ENCODE measurements at places on chromosomes 5 and 9.

- no peak for DNase-seq
Measured at GRCh38 chr5:82894716-82895115, 182.5 kb downstream of the TMEM167A start.

GRCh38 chr5:116696366-116696765 is 121.7 kb upstream of the SEMA6A start:
- no peak for DNase-seq

DNA sequence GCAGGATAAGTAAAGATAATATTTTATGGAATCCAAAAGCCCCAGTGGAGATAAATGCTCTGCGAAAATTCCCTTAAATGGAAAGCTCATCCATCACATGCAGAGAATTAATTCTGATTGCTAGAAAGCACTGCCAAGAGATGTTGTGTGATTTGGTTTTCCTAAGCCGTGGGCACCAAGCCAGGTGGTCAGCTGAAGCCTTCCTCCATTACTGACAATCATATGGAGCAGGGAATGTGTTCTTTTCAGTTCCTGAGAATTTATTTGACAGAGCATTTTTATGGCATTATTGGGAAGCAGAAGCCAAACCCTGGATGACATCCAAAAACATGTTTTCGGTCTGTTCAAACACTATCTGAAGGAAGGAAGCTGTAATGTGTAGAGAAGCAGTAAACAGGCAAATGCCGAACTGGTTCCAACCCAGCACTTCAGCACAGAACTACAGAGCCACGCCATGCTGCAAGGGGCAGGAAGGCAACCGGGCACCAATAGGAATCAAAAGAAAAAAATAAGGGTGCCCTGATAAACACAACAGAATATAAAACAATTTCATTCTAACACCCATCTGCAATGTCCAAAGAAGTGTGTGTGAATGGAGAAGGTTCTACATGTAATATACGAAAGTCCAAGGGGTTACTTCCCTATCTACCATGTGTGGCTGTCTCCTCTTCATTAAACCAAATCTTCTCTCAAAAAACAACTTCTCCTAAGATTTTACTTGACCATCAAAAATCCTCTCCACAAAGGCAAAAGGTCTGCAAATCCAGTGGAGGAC is 12.3 kb downstream of the ARSB start:
- DNase-seq = no peak

DNA sequence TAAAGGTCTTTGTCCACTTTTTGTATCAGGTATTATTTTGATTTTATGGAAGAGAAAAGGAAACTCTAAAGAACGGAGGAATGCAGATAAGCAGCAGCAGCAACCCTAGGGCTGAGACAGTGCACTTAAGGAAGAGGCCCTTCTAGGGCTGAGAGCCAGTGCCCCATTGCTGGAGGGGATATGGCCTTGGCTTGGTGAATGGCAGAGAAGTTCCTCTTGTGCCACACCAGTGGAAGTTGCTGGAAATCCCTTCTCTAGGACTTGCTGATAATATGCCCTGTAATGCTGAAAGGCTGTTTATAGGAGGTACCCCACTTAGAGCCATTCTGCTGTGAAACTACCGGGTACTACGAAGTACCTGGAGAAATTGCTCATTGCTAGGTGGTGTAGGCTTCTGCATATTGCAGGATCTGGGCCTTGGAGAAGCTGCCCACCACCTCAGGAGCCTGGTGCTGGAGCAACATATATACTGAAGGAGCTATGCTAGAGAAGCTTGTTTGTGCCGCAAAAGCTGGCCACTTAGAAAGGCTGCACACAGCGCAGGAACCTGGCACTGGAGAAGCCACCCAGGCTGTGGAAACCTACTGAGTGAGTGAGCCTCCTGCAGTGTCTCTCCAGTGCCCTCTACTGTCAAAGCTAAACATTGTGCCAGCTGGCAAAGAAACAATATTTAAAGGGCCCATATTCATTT is 9.6 kb upstream of the UBTD2 start:
- DNase-seq = peak; percentile 15

DNA sequence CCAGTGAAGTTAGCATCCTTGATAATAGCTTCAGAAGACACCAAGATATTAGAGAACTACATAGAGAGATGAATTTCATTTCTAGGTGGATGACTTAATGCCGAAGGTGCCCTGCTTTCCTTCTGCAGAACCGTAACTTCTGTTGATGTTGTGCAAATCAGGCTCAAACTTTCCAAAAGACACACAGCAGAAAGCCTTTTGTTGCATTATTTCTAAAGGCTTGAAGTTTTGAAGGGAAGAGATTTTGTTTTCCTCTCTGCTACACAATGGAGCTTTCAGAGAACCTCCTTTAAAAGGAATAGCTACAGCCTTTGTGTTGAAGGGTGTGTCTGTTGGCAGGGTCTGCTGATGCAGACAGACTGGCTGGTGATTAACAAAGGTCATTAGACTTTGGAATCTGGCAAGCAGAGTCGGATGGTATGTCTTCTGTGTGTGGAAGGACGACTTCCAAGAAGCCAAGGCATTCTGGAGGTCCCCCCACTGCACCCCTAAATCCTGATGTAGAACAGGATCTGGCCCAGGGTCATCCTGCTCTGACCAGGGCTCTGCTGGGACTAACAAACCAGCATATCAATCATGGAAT is 57.8 kb downstream of the ZNF462 start:
- DNase-seq = no peak

- DNase-seq = no peak
Measured at GRCh38 chr5:19256036-19256435, 732.0 kb downstream of the CDH18 start.

DNA sequence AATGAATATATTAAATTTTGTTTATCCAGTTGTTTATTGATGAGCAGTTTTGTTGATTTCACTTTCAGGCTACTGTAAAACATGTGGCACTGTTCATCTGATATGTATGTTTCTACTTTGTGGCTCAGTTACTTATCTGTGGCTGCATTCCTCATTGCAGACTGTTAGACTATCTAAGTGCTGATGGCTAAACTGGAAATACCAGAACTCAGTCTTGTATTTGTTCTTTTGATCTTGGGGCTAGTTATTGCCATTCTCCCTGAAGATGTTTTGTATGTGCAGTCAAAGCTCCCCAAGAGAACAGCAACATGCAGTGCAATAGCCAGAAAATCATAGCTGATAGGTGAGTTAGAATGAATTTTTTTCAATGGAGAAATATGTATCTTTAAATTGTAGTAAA is 162.2 kb downstream of the GADD45G start:
- DNase-seq = no peak

- DNase-seq = no peak
Measured at GRCh38 chr5:147906326-147907095, at the start of gene C5orf46. C5orf46 (minus strand) TSS chr5:147906538; CDS start chr5:147906501, 37 bp downstream.

DNA sequence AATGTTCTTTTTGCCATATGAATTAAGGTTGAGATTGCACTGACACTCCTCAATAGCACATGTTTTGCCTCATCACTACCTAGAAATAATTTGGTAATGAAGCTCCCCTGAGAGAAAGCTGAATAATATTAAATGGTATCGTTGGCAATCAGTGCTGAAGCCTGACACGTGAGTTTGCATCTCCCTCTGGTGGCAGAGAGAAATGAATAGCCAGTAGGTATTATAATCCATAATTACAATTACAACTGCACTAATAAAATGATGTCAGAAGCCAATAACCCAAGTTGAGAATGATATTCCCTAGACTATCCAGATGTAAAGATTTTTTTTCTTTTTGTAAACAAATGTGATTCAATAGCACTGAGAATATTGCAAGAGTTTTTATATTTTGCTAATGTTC is 700.3 kb downstream of the PTPRD start:
- DNase-seq = no peak

GRCh38 chr9:73869264-73869663 is 627.9 kb upstream of the RORB start:
- DNase-seq = no peak

DNA sequence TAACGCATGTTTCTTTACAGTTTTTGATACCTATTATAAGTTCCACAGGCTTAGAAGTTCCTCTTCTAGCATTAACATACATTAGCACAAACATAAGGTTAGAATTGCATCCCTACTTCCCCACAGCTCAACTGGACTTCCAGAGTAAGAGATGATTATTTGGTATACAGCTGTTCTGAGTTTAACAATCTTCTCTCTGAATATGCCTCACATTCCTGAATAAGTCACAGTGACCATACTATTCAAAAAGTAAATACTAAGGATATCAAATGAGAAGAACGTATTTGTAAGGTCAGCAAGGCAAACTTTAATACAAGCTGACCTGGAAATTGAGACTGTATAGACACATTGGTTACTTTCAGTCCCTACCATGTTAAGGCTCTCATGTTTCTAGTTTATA is 21.3 kb downstream of the NR6A1 start:
- no peak for DNase-seq

DNA sequence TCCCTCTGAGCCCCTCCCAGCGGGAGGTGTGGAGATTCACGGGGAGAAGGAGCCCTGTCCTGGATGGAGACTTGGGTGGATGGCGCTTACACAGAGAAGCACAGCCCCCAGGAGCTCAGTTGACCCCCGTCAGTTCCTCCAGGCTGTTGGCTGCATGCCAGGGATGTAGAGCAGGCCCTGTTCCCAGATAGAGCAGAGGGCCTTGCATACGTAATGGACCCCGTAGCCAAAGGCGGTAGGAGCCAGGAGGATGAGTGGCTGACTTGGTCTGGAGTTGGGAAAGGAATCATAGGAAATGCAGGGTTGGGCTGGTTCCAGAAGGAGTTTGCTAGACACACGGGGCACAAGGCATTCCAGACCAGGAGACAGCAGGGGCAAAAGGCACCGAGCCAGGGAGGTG is 2.5 kb downstream of the PMPCA start:
- no peak for DNase-seq

DNA sequence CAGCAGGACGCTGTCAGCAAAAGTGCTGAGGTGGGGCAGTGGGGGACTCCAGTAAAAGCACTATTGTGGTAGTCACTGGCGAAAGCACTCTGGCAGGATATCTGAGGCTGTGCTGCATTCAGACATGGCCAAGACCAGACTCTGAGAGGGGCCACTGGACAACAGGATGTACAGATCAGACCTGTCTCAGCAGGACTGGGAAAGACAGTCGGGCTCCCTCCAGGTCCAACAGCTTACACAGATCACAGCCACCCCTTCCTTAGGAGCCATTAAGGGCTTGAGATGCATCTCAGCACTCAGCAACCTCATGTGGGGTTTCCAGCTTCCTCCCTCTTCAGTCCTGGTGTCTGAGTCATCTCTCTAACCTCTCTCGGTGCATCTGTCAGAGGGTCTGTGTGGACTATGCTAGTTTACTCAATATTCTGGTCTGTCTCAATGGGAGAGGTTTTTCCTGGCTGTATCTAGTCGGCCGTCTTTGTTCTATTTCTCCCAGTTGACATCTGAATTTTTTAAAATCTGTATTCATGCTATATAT is 154.5 kb downstream of the CWC27 start:
- no peak for DNase-seq

Data from stimulated activated CD4-positive, alpha-beta T cell treated with anti-CD3 and anti-CD28 coated beads, TNF-alpha, amount 100 ng/mL, for 1 hour (primary cell).